NCI-H1436 (cell line): ENCODE measurements at places on chromosomes 1 and 21.

DNA sequence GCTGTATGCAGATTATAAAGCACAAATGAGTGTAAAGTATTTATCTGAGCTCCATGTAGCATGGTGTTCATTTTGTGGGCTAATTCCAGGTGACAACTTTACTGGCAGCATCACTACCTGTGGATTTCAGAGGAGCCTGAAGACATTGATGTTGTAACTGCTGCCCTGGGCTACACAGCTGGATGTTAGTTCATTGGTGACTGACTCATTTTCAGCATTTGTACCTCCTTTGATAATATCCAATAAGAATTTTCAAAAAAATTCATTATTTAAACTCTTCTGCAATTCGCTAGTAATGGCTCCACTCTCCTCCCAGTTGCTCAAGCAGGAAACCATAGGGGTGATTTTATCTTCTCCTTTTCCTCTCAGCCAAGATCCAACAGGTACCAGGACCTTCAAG lies 37.3 kb upstream of the HSD3B1 start:
- no peak for DNase-seq

DNA sequence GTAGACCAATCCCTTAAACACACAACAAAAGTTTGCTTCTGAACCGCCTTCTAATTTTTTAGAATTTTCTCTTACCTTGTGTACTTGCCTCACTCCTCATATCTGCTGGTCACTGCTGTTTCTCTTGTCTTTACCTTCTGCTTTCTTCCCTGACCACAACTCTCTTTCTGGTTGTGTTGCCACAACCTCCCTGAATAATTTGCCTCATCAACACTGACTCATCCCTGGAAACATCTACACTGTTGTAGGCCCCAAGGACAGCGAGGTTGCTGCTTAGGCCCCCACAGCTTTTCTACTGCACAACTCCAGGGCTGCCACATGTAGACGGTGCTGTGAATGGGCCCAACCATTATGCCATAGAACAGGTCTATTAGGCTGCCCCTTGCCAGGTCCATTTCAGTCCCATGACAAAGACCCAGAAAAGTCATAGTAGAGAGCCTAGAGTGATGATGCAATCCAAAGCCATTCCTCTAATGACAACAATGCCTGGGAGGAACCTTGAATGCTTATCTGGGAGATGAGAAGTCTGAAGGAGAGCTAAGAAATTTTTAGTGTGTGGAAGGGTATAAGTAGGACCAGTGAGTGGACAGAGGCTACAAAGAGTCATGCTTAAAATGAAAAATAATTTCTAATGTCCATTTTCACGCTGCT lies 36.6 kb upstream of the LCE5A start:
- DNase-seq = no peak

DNA sequence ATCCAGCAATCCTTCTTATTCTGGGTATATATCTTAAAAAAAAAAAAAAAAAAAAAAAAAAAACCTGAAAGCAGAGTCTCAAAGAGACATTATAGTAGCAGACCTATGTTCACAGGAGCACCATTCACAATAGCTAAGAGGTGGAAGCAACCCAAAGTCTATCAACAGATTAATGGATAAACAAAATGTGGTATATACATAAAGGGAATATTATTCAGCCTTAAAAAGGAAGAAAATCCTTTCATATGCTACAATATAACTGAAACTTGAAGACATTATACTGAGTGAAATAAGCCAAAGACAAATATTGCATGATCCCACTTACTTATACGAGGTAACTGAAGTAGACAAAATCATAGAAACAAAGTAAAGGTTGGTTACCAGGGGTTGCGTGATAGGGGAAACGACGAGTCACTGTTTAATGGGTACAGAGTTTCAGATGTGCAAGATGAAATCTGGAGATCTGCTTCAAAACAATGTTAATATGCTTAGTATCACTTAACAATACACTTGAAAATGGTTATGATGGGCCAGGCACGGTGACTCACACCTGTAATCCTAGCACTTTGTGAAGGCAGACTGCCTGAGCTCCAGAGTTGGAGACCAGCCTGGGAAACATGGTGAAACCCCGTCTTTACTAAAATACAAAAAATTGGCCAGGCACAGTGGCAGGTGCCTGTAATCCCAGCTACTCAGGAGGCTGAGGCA lies 29.5 kb downstream of the PIK3R3 start:
- DNase-seq = no peak

DNA sequence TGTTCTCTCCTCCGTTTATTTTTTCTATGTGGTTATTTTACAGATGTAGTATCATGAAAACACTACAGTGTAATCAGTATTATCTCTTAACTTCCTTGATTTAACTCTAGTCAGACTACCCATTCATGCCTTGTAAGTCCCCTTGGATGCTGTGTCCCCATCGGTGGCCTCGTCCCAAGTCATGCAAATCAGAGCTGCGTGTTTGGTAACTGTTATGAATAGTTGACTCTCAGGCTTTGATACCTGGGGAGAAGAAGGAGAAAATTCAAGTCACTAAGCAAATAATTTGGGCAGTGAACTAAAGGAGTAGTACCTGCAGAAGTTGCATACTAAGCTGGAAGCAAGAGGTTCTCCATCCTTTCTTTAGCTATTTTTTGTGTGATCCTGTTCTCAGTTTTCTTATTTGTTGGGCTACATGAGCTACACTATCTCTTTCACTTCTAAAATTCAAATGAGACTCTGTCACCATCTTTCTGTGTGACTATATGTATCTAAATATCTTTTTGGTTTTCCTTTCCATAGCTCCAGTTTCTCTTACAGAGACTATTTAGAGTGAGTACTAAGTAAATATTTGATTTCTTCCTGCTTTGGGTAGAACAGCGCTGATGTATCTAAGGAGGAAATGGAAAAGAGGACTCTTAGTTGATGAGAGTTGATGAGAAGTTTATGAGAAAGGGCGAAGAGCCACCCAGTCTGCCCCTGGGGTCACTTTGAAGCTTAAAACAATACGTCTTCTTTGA lies 50.9 kb downstream of the VANGL2 start:
- DNase-seq = no peak

- no peak for DNase-seq
Measured at GRCh38 chr1:1858382-1859086, 32.4 kb downstream of the GNB1 start.

DNA sequence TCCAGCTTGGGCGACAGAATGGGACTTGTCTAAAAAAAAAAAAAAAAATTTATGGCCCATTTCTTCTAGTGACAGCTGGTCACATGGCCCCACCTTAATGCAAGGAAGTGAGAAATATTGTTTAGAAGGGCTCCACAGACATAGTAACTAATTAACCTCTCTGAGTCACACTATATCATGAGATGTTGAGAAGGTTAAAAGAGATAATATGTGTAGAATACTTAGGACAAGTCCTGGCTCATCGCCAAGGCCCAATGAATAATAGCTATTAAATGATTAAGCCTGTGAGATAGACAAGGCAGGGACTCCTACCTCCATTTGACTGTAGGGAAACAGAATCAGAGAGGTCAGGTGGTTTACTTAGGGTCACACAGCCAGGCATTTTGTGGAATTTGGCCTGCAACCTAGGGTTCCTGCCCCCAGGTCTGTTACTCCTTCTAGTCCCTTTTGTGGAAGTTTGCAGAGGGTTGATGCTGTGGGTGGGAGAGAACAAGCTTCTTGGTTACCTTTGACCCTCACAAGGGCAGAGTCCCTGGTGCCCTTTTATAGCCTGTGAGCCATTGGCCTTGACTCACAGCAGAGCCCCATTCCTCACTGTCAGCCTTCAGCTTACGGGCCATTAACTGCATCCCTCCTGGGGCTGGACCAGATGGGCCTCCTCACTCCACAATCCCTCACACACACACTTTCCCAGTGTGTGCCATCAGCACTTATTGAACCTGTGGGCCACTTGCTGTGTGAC lies 48.5 kb downstream of the OPRD1 start:
- DNase-seq = no peak

DNA sequence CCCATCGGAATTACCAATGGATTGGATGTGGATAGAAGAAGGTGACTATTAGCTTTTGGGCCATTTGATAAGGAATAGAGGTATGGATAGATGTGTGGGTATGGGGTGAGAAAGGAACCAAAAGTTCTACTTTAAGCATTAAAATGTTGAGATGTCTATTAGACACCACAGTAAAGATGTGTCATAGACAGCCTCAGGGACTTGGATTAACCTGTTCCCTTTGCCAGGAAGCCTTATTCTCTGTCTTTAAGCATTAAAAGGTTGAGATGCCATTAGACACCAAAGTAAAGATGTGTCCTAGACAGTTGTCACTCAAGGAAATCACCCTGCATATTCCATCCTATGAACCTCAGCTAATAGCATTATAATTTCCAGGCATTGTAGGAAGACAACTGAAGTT lies 11.0 kb upstream of the DENND1B start:
- DNase-seq = no peak

- no peak for DNase-seq
Measured at GRCh38 chr21:38433471-38433870, 64.8 kb downstream of the ERG start.

GRCh38 chr1:239805851-239806772 lies 285.6 kb upstream of the FMN2 start:
- DNase-seq = no peak

DNA sequence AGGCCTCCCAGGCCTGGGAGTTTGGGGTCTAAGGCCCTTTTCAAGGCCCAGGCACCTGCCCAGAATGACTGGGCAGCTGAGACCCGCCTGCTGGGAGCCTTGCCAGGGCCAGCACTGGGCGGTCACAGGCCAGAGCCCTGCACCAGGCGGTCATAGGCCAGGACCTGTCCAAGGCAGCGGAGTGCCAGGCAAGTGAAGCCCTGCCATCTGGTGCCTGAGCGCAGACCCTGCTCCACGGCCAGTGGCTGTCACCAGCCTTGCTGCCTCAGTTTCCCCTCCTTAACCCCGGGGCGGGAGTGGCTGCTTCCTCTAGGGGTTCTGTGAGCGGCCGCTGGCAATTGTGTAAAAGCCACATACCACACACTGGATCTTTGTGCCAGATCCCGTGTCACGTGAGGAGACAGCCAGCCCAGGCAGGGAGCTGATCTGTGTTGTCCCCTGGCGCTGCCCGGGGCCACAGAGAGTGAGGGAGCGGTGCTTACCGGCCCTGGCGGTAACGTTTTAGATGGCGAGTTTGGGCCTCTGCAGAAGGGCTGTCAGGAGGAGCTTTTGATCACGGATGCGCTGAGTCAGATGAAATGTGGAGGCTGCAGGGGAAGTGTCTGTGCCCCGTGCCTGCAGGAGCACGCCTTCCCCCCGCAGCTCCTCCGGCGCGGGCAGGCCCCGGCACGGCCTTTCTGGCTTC lies 4.6 kb downstream of the COL18A1 start:
- no peak for DNase-seq

DNA sequence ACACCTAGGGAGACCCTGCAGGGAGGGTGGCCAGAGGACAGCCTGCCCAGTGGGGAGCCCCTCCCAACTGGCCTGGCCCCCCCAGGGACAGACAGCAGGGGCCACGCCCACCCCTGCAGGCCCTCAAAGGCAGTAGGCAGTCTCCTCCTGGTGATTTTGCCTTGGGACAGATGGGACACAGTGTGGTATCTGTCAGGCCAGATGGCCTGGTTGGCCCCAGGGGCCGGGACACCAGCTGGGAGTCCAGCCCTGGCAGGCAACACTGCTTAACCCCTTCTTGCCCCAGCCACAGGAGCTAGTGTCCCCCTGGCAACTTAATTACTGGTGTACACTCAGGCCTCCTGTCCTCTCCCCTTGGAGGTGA lies 17.8 kb downstream of the IFFO2 start:
- DNase-seq = no peak

GRCh38 chr1:228394571-228395394 lies 11.9 kb downstream of the TRIM11 start:
- DNase-seq = no peak

DNA sequence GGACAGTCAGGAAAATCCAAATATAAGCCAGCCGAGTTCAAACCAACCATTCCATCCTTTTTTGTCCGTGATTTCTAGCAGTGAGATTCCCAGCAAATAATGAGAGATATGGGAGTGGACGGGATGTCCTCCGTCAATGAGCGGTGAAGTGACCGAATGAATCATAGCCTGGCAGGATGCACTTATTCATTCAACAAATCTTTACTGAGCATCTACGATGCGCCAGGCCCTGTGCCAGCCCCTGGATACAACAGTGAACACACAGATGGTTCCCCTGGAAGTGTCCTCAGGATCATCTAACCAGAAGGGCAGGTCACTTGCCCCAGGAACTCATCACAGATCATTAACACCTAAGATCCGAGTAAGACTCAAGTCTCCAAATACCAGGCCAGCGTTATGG lies 8.2 kb upstream of the PLEKHA6 start:
- no peak for DNase-seq

DNA sequence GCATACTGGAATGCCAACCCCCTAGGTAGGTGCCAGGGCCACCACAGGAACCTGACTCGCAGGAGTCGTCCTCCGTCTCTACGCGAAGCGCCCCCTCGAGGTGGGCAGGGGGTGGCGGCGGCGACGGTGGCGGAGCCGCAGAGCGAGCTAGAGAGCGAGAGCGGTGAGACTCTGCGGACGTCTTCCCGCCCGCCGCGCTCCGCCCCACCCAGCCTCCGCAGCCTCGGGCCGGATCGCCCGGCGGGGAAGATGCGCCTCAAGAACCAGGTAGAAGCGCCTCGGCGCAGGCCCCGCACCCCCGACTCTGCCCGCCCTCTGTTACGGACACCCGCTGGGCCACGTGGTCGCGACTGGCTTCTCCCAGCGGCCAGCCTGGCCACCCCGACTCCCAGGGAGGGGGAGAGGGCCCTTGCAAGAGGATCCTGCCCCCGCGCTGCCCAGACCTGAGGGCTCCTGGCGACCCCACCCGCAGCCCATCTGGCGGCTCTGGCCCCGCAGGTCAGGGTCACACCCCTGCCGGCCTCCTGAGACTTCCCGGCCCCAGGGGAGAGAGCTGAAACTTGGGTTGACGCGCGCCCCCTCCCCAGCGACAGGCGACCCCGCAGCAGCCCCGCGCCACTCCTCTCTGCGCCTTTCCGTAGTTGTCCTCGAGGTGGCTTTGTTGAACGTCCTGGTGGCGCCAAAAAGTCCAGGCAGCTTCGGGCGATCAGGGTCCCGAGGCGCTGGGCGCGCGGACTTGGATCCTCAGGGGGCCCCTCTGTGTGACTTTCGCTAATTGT lies 24.4 kb upstream of the AGBL4 start:
- no peak for DNase-seq

- no peak for DNase-seq
Measured at GRCh38 chr1:151368393-151369301, 3.9 kb downstream of the SELENBP1 start.

GRCh38 chr1:55071477-55071876 lies 32.1 kb downstream of the PCSK9 start:
- no peak for DNase-seq

- no peak for DNase-seq
Measured at GRCh38 chr1:15515022-15515663, 8.9 kb downstream of the CASP9 start.

GRCh38 chr1:218886101-218886871 lies 287.4 kb upstream of the LYPLAL1 start:
- DNase-seq = no peak

GRCh38 chr1:91827087-91827458 lies 58.9 kb downstream of the TGFBR3 start:
- DNase-seq = no peak

DNA sequence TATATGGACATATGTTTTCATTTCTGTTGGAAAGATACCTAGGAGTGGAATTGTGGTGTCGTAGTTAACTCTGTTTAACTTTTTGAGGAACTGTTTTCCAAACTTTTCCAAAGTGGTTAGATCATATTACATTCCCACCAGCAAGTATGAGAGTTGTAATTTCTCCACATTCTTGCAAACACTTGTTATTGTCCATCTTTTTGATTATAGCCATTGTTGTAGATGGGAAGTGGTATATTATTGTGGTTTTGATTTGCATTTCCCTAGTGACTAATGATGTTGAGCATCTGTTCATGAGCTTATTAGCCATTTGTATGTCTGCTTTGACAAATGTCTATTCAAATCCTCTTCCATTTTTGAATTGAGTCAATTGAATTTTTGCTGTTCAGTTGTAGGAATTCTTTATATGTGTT lies 19.8 kb downstream of the CAMTA1 start:
- no peak for DNase-seq

- DNase-seq = no peak
Measured at GRCh38 chr1:27618341-27619082, 14.6 kb upstream of the AHDC1 start.
